ENCODE measurements at places on chromosomes 2 and 18.

DNA sequence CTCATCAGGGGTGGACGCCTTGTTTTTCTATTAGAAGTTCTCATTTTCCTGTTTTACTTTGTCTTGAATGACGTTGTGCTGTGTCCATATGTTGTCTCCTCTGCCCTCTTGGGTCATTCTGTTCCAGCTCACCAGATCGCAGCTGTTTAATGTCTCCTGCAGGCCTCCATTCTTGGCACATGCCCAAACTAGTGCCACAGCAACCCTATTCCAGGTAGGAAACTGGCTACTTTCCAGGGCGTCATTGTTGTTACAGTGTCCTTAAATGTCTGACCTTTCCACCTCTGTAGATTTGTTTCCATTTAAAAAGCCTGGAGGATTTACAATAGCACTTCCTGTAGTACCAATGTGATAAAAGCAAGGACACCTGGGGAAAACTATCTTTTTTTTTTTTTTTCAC is 500.7 kb downstream of the METTL4 start:
- no peak for DNase-seq

DNA sequence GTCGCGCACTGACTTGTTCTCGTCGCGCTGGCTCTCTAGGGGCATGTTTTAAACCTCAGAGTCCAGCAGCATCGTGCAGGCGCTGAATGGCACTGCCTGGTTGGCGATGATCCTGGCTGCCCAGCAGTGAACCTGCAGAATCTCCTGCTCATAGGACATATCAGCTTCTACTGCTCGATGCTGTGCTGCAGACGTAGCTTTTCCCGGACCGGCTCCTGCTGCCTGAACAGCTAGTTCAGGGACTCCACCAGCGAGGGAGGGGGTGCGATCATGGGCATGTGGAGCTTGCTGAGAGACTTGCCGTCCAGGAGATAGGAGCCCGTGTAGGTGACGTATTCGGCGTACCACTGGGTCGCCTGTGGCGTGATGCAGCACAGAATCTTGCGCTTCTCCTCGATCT is 890.0 kb upstream of the LRRTM1 start:
- no peak for DNase-seq

GRCh38 chr2:120579916-120580685 is 155.6 kb upstream of the GLI2 start:
- no peak for DNase-seq

- DNase-seq = no peak
These were observed 892 bp downstream of the CELF4 start for GRCh38 chr18:37564711-37565100.

DNA sequence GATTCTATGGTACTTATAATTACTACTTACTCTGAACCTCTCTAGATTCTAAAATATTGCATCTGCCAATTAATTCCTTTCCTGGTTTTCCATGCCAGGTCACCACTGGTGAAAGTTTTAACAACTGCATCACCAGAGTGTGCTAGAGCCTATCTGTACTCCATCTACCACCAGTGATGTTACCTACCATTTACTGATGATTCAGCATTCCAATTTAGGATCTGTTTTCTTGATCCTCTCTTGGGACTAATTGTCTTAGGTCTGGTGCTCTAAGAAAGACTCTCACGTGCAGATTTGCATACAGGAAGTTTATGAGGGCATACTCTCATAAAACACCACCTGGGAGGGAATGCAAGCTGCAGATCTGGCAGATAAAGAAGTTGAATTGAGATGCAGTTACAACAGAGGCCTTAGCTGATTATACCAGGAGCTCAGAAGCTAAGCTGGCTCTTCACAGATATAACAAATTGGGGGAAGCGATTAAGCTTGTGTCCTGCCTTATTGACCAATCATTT is 347.6 kb upstream of the VRK2 start:
- no peak for DNase-seq
